GM04504 (cell line): ENCODE measurements at places on chromosomes 1 and 21.

- no peak for DNase-seq
These were observed 80.6 kb upstream of the TRABD2B start for GRCh38 chr1:48077795-48078222.

- no peak for DNase-seq
These were observed 29.7 kb downstream of the MRPL39 start for GRCh38 chr21:25577424-25578055.

DNA sequence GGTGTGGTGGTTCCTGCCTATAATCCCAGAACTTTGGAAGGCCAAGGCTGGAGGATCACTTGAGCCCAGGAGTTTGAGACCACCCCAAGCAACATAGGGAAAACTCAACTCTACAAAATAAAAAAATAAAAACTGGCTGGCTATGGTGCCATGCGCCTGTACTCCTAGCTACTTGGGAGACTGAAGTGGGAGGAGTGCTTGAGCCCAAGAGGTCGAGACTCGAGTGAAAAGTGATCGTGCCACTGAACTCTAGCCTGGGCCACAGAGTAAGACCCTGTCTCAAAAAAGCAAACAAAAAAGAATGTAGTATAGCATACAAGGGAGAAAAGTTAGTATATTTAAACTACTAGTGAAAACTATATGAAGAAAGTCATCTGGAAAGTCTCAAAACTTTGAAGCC lies 66.7 kb downstream of the ARID4B start:
- no peak for DNase-seq

DNA sequence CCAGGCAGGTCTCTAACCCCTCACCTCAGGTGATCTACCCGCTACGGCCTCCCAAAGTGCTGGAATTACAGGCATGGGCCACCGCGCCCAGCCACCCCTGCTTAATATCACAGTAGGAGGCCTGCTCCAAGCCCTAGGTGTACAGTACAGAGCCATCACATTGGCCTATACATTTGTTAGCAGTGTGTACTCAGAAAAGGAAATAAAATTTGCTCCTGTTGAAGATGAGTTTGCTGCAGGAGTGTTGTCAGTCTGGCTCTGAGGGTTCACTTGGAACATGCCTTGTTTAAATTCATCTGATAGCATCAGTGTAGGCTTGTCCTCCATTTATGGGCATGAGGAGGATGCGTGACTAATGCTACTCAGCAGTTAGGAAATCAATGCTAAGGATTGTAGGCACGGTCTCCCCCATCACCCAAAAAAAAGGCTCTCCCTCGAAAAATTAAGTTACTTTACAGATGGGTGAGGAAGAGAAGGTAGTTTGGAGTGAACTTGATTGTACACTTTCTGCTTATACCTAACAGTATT lies 4.6 kb upstream of the ENAH start:
- DNase-seq: peak; percentile 54

DNA sequence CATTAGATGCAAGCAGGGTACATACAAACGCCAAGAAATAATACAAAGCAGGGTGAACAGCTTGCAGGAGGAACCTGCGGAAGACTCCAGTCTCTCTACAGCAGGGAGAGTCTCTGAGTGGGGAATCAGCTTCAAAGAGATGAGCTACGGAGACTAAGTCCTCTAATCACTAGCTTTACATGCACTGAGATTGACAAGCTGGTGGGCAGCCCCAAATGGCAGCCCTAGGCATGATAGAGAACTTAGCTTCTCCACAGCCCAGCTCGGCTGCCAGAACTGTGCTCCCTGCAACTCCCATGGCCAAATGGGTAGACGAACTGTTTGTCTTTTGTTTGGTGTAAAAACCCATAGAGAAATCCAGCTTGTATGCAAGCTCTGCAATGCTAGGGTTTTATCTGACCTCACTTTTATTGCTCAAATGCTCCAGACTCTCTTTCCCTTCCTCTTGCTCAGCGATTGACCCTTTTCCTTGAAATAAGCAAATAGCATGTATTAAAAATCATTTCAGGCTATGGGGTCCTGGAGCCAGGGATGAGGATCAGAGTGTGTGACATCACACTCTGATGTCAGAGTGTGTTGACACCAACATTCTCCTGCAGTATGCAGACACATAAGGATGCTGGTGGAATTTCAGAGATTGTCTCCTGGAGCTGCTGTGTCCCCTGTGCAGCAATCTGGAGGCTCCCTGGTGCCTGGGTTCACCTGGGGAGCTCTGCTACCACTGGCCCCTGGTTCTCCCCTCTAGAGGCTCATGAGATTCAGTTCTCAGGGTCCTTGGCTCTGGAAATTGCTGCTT lies 238.5 kb downstream of the TTLL7 start:
- DNase-seq: no peak

- no peak for DNase-seq
These were observed 27.5 kb downstream of the UBASH3A start for GRCh38 chr21:42431196-42431595.
